ENCODE measurements at places on chromosomes 6 and 20.
A peak's percentile ranks its signal among the peaks of the same experiment; 100 is the strongest.

DNA sequence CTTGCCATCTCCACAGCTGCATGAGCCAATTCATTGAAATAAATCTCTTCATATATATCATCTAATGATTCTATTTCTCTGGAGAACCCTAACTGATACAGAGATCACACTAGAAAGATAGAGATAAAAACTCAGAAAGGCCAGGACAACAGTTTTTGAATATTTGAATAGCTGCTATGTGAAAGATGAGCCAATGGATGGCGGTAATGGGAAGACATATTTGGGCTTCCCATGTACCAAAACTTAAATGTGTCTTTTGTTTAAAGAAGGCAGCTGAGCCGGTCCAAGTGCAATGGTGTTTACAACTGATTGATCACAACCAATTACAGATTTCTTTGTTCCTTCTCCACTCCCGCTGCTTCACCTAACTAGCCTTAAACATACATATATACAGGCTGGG is 35.1 kb downstream of the SGK1 start:
- no peak for DNase-seq

DNA sequence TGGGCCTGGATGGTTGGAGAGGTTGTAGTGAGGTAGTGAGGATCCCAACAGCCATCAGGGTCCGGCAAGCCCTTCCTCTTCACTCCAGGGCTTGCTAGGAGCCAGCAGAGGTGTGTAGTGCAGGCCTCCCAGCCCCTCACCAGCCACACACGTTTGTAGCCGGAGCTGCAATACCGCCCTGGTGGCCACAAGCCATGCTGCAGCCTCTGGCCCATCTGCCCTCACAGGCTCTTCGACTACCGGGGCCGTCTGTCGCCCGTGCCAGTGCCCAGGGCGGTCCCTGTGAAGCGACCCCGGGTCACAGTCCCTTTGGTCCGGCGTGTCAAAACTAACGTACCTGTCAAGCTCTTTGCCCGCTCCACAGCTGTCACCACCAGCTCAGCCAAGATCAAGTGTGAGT is 36.4 kb downstream of the EIF2S2 start:
- DNase-seq, result peak; percentile 60

- DNase-seq, result no peak
Observed at GRCh38 chr6:85797993-85798392, 155.3 kb upstream of the SYNCRIP start.

GRCh38 chr20:10385850-10386544 is 48.0 kb downstream of the MKKS start:
- DNase-seq, result no peak

- no peak for DNase-seq
Observed at GRCh38 chr20:17916433-17916891, 52.1 kb downstream of the SNX5 start.

DNA sequence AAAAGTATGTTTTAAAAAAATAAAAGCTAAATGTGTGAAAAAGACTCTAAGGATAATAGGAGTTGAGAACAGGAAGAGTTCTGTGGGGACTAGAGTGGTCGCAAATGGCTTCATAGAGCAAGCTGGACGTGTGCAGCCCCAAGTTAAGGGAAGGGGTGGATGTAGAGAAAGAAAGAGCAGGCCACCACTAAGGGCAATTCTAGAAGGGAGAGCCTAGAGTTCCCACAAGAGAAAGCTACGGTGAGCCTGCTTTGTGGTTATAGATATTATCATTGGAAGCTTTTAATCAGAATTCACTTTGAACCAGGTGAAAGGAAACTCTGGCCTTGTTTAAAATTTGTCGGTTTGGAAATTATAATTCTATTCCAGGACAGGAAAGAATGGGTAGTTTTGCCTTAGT is 101.6 kb downstream of the HIVEP2 start:
- DNase-seq, result no peak

GRCh38 chr6:158793432-158793831 is 25.7 kb downstream of the EZR start:
- DNase-seq, result no peak

DNA sequence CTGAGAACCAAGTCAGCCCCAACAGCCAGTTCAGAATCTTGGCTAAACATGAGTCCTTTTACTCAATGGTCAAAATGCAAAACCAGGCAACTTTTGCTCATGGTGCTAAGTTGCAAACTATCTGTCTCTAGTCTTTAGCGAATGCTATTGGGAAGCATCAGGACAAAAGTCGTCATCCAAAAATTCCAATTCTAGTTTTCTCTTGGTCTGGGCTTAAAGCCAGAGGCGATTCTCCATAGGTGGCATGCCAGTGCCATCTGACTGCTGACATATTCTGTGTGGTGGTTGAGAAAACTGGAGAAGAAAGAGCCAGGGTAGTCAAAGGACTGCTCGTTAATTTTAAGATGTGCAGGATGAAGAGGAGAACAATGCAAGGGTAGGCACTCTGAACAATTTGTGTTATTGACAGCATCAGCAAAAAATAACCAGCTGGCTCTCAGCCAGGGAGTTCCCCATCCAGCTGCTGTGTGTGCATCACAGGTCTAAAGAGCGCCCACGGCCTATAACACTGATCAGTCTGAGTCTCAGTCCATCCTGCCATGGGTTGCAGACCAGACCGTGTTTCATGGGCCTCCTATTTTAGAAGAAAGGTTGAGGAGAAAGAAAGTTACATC is 313.6 kb downstream of the ALDH8A1 start:
- no peak for DNase-seq

DNA sequence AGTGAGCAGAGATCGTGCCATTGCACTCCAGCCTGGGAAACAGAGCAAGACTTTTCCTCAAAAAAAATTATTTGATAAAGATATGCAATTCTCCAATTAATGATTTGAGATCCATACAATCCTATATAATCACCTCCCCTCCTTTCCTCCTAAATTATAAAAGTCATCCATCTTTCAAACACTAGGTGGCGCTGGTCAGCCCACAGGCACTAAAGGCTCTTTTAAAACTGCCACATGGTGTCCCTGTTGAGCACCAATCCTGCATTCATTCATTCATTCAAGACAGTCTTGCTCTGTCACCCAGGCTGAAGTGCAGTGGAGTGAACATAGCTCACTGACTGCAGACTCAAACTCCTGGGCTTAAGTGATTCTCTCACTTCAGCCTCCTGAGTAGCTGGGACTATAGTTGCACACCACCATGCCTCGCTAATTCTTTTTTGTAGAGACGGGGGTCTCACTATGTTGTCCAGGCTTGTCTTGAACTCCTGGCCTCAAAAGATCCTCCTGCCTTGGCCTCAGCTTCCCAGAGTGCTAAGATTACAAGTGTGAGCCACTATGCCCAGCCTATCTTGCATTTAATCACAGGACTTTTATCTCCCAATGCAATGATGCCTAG is 58.7 kb upstream of the SLC2A12 start:
- no peak for DNase-seq

GRCh38 chr6:154805288-154805911 is 72.2 kb downstream of the SCAF8 start:
- no peak for DNase-seq

DNA sequence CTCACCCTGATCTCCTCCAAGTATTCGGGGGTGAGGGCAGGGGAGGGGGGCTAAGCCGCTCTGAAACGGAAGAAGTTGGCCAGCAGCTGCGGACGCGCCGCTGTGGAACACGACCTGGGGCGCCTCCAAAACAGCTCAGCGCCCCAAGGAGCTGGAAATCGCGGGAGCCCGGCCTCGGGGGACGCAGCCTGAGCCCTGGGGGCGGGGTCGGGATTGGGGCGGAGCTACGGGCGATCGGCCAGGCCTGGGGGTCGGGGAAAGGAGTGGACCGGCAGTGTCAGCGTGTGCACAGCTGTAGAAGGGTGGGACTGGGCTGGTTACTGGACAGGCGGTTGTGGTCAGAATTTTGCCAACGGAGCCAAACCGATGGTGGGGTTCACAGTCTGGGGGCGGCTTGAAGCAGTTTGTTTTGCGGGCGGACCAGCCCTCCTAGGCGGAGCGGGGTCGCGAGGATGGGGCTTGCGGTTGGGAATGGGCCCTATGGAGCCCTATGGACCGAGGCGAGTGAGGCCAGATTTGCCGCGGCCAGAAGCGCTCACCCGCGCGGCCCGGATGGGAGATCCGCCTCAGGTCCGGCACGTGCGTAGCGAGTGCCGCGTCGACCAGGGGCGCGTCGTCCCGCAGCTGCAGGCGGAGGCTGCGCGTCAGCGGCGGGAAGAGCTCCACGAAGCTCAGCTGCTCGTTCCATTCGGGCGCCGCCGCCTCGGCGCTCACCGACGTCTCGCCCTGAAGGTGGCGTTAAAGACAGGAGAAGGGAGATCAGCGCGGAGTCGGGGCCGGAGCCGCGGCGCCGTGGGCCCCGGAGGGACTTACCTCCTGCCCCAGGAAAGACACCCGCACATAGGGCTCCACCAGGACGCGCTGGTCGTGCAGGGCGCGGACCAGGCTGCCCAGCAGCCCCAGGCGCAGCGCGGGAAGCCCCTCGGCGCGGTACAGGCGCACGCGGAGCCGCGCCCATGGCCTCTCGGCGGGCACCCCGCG is 14.3 kb upstream of the SPAG4 start:
- DNase-seq, result no peak

GRCh38 chr6:132400883-132401617 is at the start of gene MOXD1:
Gene MOXD1 (minus strand): TSS chr6:132401475. CDS start chr6:132401426, 49 bp downstream.
- no peak for DNase-seq

GRCh38 chr6:112745765-112746164 is 398.6 kb downstream of the RFPL4B start:
- no peak for DNase-seq

DNA sequence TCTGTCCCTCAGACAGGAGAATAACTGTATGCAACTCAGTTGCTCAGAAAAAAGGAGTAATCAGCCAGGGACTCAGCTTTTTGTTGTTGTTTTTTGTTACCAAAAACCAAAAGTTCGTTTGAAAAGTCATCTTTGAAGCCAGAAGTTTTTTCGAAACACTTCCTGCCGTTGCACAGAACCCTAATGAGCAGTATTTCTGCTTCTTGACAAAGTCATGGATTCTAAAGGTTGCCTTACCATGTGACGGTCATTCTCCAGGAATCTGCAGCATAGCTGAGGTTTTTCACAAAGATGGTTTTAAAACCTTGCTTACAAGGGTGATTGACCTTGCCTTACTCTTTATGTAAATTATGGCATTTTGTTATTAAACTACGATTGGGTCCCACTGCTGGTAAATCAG is 1.9 kb downstream of the RAB32 start:
- DNase-seq, result no peak

DNA sequence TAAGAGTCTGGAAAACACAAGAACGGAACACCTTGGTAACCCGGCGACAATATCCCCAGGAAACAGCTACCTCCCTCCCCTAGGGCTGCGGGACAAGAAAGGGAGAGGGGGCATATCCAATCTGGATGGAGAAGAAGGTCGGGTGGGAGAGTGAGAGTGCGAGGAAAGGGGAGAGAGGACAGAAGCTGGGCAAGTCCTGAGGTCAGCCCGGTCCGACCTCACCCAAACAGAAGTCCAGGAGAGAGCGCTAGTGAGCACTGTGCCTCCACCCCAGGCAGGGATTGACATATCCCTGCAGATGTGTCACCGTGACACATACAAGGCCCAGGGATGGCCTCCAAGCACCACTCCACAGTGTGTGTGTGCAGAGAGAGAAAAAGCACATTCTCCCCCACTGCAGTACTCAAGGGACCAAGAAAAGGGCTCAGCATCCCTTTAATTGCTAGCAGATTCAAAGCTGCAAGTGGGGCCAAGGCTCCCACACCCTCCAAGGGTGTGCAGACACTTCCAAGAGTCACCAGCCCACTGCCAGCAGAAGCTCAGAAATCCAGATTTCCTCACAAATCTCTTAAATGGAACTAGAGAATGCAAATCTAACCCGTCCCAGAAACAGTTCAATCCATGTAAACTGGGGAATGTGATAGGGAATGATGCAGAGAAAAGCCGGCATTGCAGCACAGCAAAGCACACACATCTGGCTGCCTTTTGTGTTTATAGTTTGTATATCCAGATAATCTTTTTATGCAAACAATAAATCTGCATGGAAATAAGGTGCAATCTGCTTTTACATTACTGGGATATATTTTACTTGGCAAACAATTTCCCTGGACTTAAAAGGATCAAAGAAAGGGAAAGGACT is 3.1 kb downstream of the PXDC1 start:
- DNase-seq, result no peak

- peak; percentile 16 for DNase-seq
Observed at GRCh38 chr20:24519476-24519875, 50.0 kb downstream of the SYNDIG1 start.

GRCh38 chr6:168370310-168370991 is 50.9 kb upstream of the DACT2 start:
- DNase-seq, result peak; percentile 46

DNA sequence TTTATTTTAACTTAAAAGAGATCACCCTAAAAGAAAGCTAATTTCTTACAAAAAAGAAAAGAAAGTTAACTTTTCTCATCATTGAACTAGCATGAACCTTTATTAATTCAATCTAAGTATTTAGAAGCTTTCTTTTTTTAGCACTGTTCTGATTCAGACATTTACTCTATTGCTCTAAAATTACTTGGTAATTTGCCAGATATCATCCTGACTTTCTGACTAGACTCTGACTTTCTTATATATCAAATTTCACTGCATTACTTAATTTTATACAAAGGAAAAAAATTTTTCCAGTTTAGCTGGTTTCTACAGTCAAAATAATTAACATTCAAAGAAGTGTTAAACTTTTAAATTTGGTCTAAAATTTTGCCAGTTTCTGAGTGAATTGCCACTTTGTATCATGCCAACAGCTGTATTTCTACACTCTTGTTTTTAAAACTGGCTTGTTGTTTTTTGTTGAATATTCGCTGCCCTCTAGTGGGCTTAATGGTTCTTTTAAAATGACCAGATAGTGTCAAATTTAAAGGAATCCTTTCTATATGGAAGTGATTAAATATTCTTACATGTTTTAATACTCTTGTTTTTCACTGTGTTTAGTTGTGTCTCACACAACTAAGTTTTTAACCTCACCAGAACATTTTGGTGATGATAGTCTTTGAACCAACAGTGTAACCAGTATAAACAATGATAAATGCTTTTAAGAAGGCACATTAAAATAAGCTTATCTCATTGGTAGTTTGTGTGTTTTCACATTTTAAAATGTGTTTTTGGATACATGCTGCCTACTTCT is 102.0 kb downstream of the POPDC3 start:
- DNase-seq, result no peak

- no peak for DNase-seq
Observed at GRCh38 chr20:23515250-23515939, 24.5 kb downstream of the CST8 start.

- DNase-seq, result no peak
Observed at GRCh38 chr6:164763788-164764187, 545.6 kb downstream of the C6orf118 start.

GRCh38 chr6:42026540-42026939 is 23.8 kb upstream of the TAF8 start:
- no peak for DNase-seq
